EH (cell line): ENCODE measurements at places on chromosomes 1 and 21.
A peak's percentile ranks its signal among the peaks of the same experiment; 100 is the strongest.

GRCh38 chr1:212167098-212167497, 118.1 kb upstream of the PPP2R5A start:
- peak; percentile 95 for DNase-seq

GRCh38 chr1:191065771-191066170, 588.1 kb upstream of the BRINP3 start:
- DNase-seq: no peak

DNA sequence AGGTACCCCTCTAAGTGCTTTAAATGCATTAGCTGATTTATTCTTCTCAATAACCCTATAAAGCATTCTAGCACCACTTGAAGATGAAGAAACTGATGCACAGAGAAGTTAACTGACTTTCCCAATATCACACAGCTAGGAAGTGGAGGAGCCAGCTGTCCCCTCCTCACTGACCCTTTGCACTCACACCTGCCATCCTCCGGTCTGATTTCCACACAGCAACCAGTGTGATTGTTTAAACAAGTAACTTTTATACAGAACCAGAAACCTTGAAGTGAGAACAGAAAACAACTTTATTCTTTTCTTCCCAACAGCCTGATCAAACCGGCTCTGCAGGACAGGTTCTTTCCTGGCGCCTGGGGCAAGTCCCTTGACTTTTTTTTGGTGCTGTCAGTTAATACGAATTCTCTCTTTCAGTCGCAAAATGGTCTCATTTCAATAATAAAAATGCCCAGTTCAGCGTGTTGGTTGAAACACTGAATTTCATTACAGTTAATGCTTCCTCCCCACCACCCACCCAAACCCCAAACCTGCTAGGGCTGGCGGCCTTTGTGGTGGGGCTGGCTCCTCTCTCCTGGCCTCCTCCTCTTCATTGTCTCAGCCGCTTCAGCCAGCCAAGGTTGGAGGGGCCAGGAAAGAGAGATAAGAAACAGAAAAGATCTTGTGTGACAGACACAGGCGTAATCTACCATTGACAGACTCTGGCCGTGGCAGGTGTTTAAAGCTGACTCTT, 26.4 kb upstream of the EEIG2 start:
- DNase-seq: no peak

DNA sequence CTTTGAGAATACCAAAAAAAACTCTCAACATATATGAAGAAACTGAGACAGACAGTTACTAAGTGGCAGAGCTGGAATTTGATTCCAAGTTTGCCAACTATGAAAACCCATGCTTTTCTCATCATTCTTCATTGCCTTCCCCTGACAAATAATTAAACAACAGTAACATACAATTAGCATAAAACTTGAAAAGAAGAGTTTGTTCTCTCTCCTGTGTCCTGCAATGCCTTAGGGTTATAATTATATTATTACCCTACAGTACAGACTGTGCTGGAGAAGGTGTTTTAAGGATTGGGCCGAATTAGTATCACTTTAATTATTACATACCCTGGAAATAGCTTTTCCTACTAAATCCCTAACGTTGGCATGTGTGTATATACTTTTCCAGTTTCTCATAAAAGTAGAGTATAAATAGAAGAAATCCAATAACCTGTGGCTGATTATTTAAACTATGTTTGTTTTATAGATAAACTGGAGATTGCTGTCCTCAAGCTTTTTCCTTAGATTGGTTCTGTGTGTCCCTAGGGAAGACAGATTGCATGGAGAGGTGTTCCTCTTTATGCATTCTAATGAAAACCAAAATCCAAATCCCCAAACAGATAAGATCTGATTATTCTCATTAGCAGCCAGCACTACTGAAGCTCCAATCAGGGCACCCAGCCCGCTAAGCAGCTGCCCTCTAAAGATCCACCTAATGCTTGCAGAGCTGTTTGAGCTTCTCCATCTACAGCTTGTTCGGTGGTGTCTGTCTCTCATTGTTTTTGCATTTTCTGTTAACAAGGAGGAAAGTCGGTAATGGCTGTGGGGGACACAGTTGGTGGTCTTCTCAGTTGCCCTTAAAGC, 156.3 kb downstream of the TM2D1 start:
- DNase-seq: no peak

DNA sequence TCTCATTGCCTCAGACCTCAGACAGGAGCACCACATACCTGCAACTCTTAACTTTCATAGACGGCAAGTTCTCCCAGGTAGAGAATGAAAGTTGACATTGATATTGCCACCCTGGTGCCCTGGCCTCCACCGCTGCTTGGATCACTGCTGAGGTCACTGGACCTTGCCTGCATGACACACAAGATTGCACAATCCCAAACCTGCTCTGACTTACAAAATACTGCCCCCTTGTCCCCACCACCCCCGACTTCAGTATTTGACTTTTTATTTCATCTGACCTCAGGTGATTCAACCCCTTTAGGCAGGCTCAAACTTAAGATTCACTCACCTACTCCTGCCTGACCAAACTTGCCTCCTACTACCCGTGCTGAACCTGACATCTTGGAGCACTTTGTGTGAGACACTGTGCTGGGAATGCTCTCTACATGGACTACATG, 43.1 kb upstream of the S1PR1 start:
- DNase-seq: no peak

- no peak for DNase-seq
Measured at GRCh38 chr1:18191481-18192155, 84.0 kb downstream of the IGSF21 start.

DNA sequence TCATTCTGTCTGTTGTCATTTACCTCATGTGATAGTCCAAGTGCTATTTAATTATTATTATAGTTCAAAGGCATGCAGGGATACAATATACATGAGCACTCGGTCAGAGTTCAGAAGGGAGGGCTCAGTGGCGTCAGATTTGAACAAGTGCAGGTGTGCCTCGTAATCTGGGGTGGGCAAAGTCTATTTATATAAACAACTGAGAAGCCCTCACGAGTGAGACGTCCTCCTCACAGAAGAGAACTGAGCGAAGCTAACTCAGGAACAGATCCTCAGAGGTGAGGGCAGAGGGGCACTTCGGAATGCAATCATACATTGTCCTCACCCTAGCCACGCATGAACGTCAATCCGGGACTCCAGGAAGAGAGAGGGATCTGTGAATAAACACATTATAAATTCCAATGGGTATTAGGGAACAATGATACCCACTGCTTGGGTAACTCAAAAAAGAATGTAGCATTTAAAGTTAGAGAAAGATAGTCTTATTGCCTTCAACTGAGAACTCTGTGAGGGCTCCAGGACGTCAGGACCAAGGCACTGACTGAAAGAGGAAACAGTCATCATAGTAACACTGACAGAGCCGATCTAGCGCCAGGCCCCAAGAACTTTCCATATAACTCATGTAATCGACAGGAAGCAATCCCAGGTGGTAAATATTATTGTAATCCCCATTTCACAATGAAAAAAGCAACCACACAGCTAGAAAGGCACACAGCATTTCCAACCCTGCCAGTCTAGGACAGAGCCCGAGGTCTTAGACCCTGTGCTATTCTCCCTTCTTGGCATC, 127.1 kb upstream of the B3GALT2 start:
- DNase-seq: no peak

- DNase-seq: no peak
Measured at GRCh38 chr1:231981675-231982074, 355.1 kb downstream of the DISC1 start.

GRCh38 chr1:145750426-145750825, 31.1 kb downstream of the CD160 start:
- DNase-seq: no peak

DNA sequence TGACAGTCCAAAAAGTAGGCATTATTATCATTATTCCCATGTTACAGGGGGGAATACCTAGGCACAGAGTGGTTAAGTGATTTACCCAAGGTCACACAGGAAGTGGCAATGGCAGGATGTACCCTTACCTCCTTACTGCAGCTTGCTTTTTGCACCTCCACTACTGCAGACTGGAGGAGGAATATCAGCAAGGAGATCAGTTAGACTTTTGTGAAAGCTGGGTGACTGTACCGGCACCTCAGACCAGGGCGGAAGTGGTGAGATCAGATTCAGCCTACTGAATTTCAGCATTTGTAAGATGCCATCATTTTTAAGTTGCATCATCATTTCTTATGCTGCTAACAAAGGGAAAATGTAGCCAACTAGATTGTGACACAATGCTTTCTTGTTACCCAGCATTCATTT, 4.5 kb downstream of the ADARB1 start:
- DNase-seq: peak; percentile 89

DNA sequence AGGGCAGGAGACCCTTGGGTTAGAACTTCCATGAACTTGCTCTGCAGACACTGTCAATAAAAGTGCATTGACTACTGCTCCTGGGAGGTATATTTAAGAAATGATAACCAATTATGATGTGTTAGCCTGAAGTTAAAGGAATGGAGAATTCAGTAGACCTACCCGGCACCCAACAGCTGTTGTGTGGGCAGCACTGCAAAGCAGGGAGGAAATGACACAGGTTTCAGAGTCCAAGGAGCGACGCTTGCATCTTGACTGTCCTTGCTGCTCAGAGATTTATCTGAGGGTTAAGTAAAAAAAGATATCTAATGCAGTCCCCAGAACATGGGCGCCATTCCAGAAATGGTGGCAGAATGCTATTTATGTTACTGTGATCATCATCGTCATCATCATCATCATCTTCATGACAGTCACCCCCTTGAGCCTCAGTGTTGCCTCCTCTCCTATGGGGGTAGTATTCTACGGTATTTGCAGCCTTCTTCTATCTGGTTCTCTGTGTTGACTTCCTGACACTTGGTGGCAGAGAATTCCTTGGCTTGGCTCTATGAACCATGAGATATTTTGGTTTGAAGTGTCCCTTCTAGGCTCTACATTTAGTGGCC, 225.9 kb downstream of the KAZN start:
- DNase-seq: no peak

- no peak for DNase-seq
Measured at GRCh38 chr1:9311029-9311428, 18.3 kb downstream of the SPSB1 start.

DNA sequence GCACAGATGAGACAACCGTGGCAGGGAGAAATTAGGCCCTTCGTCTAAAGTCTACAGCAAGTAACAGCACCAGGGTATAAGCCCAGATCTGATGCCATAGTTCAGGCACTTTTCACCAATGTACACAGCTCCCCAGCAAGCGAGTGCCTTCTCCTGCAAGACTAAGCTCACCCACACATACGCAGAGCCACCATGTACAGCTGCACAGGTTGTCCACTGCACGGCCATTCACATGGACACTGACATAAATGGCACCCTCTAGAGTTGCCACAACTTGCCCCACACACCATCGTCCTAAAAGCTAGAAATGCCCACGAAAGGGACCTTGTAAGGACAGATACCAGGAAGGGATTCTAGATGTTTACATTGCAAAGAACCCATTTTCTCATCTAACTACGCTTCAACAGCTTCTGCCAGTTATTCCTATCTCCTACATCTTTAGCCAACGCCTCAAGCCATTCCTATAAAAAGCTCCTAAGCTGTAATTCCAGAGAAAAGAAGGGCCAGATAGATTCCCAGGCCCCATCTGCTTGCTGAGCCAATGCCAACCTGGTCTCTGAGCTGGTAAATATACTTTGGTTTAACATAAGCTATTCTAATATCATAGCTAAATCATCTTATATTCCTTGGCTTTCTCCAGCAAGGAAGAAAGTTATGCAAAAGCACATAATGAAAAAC, 174.0 kb upstream of the KAZN start:
- no peak for DNase-seq

- DNase-seq: no peak
Measured at GRCh38 chr1:30451532-30452125, 271.8 kb downstream of the MATN1 start.

DNA sequence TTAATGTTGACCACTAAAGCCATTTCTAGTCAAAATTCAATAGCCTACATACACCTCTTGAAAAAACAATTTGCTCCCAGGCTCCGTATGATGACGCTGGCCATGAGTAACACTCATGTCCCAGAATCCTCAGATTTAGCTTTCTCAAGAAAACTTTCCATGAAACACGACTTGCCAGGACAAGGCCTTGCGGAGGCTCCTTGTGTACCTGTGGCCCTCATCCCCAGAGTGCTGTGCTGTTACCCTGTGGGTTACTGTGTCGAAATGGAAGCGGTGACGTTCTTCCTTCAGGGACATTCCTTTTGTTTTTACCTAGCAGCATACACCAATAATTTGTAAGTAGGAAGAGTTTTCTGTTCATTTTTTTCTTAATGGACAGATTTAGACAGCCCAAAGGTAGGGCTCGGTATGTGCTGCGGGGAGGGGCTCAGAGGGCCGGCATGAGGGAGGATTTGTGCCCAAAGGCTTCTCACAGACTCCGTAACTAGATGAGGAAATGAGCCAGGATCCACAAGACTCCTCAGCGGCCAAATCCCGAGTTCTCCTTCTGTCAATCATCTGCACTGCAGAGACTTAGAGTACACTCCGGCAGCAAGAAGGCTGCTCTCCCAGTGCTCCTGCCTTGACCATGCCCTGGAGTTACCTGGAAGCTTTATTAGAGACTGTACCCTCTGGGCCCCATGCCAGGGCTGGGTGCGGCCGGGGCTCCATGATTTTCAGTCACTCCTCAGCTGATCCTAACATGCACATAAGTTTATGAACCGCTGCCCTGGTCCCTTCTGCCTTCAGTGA, 17.8 kb downstream of the GNG12 start:
- no peak for DNase-seq

DNA sequence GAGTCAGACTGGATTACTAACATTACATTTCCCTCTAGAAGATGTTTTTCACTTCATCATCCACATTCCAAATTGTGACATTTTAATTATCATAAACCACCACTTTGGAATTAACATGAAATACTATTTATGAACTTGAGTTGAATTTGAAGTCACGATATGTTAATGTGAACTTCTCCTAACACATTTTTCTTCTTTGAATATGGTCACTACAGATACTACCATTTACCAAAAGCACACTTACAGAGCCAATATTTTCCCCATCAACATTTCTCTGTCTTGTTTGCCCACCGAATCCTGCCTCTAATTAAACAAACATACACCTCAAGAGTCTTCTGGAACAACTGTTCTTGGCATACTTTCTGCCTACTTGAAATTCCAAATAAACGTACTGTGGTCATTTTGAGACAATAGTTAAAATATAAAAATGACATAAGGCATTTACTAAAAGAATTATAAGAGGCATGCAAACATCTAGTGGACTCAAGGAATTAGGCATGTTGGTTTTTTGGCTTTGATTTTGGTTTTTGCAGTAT, 177.4 kb downstream of the AKT3 start:
- peak; percentile 4 for DNase-seq
